Activated T-cell treated with anti-CD3 and anti-CD28 coated beads, Interleukin-2, amount 50 U/mL, for 72 hours (primary cell): ENCODE measurements at places on chromosomes 2 and 18. TPM values are rescaled to one million over a fixed set of nuclear protein-coding genes. Genes with fewer than 3 reads are reported as not detected.

DNA sequence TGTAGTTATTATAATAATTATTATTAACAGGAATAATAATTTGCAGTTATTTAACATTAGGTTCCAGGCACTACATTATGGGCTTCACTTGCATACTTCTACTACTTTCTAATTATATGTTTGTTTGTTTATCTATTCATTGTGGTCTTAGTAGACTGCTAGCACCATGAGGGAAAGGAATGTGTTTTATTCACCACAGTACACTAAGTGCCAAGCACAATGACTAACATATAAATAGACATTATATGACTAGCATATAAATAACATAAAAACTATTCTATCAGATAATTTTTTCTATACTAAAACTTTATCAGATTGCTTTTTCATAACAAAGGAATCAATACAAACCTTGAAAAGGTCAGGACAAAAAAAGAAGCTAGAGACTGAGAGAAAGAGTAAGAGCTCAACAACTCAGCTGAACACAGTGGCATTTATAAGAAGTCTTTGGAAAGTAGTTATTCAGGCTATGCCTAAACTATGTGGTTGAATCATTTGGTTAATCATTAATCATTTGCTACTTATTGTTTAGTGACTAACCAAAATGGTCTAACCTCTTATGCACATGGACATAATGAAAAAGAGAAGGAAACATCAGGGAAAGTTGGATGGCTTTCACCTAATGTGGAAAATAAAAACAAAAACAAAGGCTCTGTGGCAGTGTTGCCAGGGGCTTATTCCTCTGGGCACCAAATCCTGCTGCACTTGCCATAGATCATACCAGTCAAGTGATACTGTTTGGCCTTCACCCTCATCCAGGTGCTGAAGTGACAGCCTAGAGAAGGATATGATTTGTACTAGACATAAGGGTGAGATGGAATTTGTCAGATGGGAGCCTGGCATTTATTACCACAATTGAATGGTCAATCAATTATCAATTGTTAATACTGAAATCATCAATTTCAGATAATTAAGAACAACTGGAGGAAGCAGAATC, 174.9 kb downstream of the ETAA1 start:
- H3K36me3 ChIP-seq: no peaks in the 10 kb centered on the region
- H3K27me3 ChIP-seq: no peaks in the 10 kb centered on the region
- no peaks in the 10 kb centered on the region for H3K4me1 ChIP-seq
- H3K27ac ChIP-seq: no peak overlapping the region
- no peak overlapping the region for H3K4me3 ChIP-seq

PROM2 gene
- total RNA-seq: 0.39 TPM

- H3K4me3 ChIP-seq: no peak overlapping the region
- no peaks in the 10 kb centered on the region for H3K4me1 ChIP-seq
- no peak for DNase-seq
- peaks cover 5% of the 10 kb centered on the region for H3K27me3 ChIP-seq
- no peaks in the 10 kb centered on the region for H3K36me3 ChIP-seq
These were observed 52.2 kb downstream of the TMX3 start for GRCh38 chr18:68662754-68663153.

DNA sequence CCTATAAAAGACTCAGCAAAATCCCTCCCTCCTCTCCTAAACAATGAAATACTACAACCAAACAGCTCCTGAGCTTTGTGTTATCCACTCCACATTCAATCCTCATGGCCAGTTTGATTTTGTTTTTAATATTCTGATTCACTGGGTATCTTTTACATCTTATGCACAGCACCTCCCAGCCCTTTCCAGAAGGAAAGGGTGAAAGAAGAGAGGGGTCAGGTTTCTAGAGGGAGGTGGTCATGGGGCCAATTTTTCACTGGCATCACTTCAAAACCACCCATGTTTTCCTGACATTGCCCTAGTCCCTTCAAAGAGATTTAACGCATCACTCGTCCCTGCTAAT, 315.6 kb downstream of the LPIN1 start:
- peaks cover 9% of the 10 kb centered on the region for H3K4me1 ChIP-seq
- H3K4me3 ChIP-seq: no peak overlapping the region
- H3K27ac ChIP-seq: no peak overlapping the region
- H3K36me3 ChIP-seq: no peaks in the 10 kb centered on the region
- H3K27me3 ChIP-seq: peaks cover 18% of the 10 kb centered on the region
- no peak for DNase-seq

DLGAP1 gene
- 0.51 TPM for total RNA-seq

RSAD2 gene
- 17.8 TPM for total RNA-seq

DNA sequence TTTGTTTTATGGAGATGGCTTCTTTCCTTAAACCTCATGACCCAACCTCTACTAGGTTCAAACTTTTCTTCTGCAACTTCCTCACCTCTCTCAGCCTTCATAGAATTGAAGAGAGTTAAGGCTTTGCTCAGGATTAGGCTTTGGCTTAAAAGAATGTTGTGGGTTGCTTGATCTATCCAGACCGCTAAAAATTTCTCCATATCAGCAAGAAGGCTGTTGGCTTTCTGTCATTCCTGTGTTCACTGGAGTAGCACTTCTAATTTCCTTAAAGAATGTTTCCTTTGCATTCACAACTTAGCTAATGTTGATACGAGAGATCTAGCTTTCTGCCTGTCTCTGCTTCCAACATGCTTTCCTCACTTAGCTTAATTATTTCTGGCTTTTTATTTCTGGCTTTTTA, 58.1 kb upstream of the KYNU start:
- no peak overlapping the region for H3K27ac ChIP-seq
- no peaks in the 10 kb centered on the region for H3K36me3 ChIP-seq
- DNase-seq: no peak
- H3K4me1 ChIP-seq: no peaks in the 10 kb centered on the region
- no peak overlapping the region for H3K4me3 ChIP-seq

GRCh38 chr2:3196716-3197115, 180.9 kb downstream of the EIPR1 start:
- no peaks in the 10 kb centered on the region for H3K4me1 ChIP-seq
- H3K36me3 ChIP-seq: peaks cover 1% of the 10 kb centered on the region
- H3K4me3 ChIP-seq: no peak overlapping the region
- no peaks in the 10 kb centered on the region for H3K27me3 ChIP-seq

DNA sequence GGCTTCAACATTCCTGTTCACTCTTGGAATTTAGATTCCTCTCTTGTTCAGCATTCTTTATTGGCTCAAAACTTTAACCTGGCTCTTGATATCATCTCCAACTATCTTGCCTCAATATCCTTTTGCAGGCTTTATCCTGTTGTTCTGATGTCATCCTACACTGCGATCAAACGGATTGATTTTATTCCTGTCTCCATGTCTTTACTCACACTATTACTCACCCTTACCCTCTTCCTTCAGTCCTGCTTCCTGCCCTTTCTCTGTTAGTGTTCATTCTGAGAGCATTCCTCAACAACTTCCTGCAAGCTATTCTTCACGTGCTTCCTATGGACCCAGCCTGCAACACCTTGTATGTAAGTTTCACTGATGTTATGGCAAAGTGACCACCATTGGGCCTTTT, 264.7 kb downstream of the RNF152 start:
- H3K4me3 ChIP-seq: no peak overlapping the region
- no peak overlapping the region for H3K27ac ChIP-seq
- no peaks in the 10 kb centered on the region for H3K4me1 ChIP-seq
- H3K27me3 ChIP-seq: peaks cover 19% of the 10 kb centered on the region
- no peak for DNase-seq

DNA sequence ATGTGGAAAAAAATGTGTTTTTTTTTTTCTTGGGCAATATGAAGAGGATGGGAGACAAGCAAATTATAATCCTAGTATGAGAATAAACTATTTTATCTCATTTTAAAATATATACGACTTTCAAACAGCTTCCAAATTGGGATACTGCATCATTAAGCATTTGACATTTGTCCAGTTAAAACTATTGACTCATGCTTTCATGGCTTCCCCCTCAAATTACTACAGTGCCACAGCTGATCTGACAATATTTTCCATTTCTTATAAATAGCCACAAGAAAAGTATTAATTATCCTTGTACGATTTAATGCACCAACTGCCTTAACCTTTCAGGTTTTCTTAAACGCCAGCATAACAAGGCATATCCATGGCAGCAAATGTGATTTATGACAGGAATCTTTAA, 1134.8 kb upstream of the ZEB2 start:
- no peaks in the 10 kb centered on the region for H3K4me1 ChIP-seq
- no peaks in the 10 kb centered on the region for H3K36me3 ChIP-seq
- no peaks in the 10 kb centered on the region for H3K27me3 ChIP-seq
- H3K27ac ChIP-seq: no peak overlapping the region
- H3K4me3 ChIP-seq: no peak overlapping the region
- DNase-seq: no peak

DNA sequence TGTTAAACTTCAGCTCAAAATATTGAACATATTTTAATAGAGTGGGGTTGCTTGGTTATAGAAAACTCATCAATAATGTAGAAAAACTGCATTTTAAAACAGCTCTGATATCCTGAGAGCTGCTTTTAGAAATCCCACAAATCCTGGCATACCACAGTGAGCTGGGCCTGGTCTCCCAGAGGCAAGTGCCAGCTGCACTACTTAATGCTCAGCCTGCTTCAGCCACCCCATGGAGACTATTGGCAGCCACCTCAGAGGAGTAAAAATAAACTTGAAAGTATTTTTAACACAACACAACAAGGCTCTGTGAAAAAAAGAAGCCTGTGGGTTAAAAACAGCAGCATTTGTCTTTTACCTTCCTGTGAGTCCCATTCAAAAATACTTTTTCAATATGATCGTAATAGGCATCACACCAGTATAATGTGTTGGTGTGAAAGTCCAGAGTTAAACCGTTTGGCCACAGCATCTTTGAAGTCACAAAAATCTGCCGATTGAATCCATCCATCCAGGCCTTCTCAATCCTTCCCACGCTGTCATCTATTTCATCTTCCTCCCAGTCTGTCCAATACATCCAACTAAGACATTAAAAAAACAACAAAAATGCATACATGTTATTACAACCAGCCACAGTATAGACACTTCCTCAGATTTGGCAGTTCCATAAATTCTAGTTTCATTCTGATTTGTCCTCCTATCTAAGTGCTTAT, 1115.3 kb downstream of the LRP1B start:
- no peaks in the 10 kb centered on the region for H3K27me3 ChIP-seq
- H3K4me3 ChIP-seq: no peak overlapping the region
- no peaks in the 10 kb centered on the region for H3K36me3 ChIP-seq
- H3K4me1 ChIP-seq: no peaks in the 10 kb centered on the region
- no peak overlapping the region for H3K27ac ChIP-seq

VWA3B gene
- 0.19 TPM for total RNA-seq
